Skin of body (tissue), 3 donors: ENCODE measurements at places on chromosomes 5 and 9.

GRCh38 chr5:161274951-161275350 is 271.6 kb downstream of the GABRB2 start:
- no peak for DNase-seq

- DNase-seq, result no peak
Measured at GRCh38 chr5:116525674-116526073, 48.9 kb downstream of the SEMA6A start.

- no peak for DNase-seq
Measured at GRCh38 chr5:180639741-180640610, 9.4 kb downstream of the FLT4 start.

GRCh38 chr9:72305102-72305546 is 59.9 kb downstream of the ZFAND5 start:
- peak; percentile 37 for DNase-seq

GRCh38 chr9:92669527-92669889 is 423 bp downstream of the IPPK start:
- no peak for DNase-seq

DNA sequence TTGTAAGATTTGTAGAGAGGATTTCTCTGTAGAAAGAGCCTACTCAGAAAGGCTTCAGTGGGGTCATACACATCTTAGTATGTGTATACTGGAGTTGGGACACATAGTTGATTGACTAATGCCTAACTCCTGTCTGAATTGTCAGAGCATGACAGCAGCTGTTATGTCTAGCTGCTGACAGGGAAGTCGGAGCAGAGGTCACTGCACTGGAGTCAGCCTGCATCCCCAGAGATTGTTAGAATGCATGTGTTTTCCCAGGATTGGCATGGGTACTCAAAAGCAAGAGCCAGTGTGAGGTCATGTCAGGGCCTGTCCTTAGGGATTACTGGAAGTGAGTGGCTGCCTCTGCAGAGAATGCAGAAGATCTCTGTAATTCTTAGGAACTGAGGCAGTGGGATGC is 82.7 kb downstream of the ITGA1 start:
- no peak for DNase-seq

- DNase-seq, result peak; percentile 78
Measured at GRCh38 chr9:108002371-108002956, 512.9 kb upstream of the KLF4 start.

DNA sequence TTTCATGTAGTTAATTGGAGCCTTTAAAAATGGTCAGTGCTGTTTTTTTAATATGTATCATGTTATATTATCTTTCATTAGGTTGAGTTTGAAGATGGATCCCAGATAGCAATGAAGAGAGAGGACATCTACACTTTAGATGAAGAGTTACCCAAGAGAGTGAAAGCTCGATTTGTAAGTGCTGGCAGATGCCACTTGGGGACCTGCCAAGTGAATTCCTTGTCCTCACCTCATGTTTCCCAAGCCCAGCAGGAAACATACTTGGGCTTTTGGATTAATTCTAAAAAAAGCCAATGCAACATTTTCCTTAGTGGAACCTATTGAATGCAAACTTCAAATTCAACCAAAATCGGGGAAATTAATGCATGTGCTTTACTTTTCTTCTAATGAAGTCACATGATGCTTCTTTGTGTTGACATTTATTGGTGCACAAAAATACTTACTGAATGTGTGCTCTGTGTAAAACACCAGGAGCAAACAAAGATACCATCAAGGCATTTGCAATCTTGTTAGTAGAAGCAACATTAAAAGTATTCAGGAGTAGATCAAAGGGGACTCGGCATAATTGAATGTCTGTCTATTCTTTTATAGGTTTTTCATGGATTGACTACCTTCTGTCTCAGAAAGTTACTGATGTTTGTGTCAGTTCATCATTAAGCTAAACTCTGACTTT is 412.1 kb downstream of the KDM4C start:
- no peak for DNase-seq

DNA sequence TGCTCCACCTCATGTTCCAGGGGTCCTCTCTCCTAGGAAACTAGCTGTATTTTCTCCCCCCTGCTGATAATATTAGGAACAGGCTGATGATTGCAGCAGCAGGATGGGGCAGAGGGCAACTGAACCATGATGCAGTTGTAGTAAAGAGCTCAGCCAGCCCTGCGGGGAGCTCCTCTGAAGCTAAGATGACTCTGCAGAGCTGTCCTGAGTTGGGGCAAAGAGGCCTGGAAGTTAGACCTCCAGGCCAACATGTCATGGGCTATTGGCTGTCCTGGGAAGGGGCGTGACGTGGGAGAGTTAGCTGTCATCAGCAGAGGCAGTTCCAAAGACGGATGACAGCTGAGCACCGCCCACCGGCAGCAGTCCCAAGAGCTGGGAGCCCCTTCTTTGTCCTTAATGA is 6.6 kb upstream of the FBP1 start:
- DNase-seq, result no peak

DNA sequence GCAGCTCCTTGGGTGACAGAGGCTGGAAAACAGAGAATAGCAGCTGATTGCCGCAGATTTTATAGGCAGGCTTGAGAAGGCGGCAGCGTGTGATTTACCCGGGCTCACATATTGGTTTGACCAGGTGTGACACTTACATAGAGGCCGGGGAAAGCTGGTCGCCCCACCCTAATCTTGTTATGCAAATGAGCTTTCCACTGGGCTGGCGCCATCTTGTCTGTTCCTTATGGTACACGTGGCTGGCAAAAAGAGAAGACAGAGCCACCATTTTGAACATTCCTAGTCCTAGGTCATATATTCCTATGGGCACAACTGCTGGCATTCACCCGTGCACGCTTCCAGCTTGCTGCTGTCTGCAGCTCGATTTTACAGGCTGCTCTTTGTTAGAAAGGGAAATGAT is 11.3 kb upstream of the SPZ1 start:
- no peak for DNase-seq

GRCh38 chr5:8827696-8828095 is 718.2 kb downstream of the SEMA5A start:
- DNase-seq, result no peak

DNA sequence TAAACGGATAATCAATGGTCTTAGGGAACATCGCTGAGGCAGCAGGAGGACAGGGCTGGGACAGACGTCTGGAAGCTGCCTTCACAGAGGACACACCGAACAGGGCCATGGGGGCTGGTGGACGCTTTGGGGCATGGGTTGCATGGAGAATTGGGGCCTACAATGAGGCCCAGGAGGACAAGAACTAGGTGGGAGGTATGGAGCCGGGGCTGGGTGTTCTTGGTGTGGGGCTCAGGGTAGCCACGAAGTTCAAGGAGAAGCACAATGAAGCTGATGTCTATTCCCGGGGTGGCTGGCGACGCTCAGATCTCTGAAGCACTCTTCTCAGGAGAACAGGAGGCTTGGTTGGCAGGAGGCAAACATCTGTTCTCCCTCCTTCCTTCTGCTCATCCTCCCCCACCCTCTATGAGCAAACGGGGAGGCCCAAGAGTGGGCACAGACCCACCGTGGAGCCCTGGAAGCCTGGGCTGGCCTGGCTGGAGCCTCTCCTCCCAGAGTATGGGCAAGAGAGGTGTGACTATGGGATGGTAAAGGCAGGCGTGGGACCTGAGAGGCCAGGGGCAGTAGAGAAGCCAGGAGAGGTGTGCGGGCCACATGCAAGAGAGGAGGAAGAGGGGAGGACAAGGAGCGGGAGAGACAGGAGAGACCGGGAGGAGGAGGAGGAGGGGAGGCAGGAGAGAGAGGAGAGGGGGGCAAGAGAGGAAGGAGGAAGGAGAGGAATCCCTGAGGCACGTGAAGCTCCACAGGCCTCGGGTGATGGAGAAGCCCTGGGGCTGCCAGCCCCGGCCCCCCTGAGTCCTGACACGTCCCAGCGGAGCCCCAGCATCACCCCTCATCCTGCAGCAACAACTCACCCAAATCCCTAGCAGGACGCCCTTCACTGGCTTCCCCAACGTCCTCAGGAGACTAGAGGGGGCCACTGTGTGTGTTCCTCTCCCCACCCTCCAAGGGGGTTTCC is 159.1 kb downstream of the OLFM1 start:
- no peak for DNase-seq

DNA sequence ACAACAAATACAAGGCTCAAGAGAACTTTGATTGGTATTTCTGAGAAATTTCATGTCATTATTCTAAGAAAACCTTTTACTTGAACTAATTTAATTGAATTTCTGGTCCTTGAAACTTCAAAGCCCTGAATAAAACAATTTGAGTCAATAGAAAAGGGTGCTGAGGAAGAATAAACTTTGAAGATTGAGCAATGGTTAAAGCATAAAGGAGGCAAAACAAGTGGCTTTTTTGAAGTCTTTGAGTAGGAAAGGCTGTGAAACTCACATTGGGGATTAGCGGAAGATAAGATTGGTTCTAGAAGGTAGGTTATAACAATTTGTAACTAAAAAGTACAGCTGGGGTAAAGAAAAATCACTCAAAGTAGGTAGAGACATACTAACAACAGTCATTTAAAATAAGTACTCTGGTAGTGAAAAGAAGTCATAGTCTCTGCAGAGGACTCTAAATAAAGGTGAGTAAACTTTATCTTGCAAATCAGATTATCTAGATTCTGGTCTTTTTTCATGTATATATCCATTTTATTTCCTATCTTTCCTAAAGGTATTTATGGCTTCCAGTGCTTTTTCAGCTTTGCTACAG is 6.4 kb upstream of the PLPP1 start:
- no peak for DNase-seq

DNA sequence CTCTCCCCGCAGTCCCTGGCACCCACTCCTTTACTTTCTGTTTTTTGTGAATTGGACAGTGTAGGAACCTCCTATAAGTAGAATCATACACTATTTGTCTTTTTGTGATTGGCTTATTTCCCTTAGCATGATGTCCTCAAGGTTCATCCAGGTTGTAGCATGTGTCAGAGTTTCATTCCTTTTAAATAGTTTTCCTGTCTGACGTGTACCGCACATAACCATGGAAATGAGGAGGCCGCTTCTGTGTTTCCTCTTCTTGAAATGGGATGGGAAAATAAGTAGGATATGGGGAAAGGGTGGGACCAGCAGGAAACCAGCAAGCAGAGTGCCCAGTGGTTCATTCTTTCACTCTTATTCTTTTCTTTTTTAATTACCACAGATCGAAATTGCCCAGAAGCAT is 72.6 kb upstream of the ENTREP1 start:
- DNase-seq, result no peak

DNA sequence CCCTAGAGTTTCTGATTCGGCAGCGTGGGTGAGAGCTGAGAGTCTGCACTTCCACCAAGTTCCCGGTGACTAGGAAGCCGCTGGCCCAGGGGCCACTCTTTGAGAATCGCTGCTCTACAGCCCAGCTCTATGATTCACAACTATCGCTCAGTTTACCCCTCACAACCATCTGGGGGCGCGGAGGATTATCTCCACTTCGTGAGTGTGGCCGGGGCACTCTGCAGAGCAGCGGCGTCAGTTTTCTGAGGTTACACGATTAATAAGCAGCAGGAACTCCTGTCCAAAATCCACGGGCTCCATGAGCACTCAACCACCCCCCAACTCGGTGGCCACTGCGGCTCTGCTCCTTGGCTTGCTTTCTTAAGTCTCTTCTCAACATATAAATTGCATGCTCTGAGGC is 19.3 kb downstream of the CORO2A start:
- no peak for DNase-seq

DNA sequence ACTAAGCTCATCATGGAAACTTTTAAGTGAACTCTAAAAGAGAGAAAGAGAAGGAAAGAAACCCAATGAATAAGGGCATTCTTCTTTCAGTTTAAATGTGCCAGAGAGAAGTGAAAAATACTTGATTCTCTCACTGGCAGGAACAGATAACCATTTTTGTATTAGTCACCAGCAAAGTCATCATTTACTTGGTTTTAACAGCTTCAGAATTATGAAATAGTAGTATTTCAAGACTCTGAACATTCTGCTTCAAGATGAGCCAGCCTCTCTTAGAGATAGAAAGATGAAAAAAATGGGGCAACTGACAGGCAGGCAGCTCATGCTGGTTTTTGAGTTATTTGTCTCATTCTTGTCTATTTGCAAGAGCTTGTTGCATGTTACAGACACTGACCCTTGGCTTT is 103.5 kb downstream of the GCNT1 start:
- DNase-seq, result no peak

- DNase-seq, result no peak
Measured at GRCh38 chr5:37436146-37436934, 57.2 kb downstream of the WDR70 start.

- no peak for DNase-seq
Measured at GRCh38 chr5:54876-55569, 36.9 kb upstream of the PLEKHG4B start.

- peak; percentile 63 for DNase-seq
Measured at GRCh38 chr9:110029429-110029955, 178.5 kb downstream of the C9orf152 start.

- DNase-seq, result peak; percentile 41
Measured at GRCh38 chr9:81264516-81264915, 424.8 kb downstream of the TLE1 start.

DNA sequence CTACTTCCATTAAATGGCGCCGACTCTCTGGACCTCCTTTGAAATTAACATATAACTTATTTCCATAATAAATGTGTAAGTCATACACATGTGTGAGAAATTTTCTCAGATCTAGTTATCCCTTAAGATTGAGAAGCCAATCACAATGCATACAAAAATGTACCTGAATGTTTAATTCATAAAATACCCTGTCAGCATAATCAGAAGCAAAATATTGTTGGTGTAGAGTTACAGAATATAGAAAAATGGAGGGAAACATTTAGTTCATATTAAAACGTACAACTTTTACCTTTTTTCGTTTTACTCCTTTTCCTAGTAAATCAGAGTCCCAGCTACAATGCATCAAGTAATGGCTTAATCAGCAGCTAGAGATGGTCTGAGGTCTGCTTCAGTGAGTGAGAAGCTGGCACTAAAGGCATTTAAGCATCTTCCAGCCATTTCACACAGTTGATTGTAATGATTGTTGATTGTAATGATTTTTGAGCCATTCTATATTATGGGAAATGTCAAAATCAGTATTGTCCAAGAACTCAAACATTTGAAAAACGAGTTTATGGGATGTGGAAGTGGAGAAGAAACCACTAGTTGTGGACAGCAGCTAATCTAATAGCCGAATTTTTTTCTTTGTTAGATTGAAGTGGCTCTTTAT is 81.8 kb downstream of the ANXA1 start:
- no peak for DNase-seq

DNA sequence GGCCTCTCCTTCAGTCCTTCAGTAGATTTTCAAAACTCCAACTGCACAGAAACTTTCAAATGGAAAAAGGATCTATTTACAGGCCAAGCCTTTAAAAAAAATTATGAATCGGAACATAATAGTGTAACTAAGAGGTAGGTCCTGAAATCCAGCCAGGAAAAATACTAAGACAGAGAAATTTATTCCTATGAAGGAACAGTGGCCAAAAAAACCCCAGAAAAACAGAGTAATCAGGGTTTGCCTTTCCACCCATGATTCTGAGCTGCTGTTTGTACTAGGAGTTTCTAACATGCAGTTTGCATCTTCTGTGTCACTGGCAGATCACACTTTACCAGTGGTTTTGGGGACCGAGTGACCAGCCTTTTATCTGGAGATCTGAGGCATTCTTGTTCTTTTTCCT is 93.1 kb upstream of the TMED7 start:
- no peak for DNase-seq
